Left ventricle myocardium inferior (tissue), 1 donor: ENCODE measurements at places on chromosomes 6 and 20. TPM values are rescaled to one million over a fixed set of nuclear protein-coding genes. Genes with fewer than 3 reads are reported as not detected.

DNA sequence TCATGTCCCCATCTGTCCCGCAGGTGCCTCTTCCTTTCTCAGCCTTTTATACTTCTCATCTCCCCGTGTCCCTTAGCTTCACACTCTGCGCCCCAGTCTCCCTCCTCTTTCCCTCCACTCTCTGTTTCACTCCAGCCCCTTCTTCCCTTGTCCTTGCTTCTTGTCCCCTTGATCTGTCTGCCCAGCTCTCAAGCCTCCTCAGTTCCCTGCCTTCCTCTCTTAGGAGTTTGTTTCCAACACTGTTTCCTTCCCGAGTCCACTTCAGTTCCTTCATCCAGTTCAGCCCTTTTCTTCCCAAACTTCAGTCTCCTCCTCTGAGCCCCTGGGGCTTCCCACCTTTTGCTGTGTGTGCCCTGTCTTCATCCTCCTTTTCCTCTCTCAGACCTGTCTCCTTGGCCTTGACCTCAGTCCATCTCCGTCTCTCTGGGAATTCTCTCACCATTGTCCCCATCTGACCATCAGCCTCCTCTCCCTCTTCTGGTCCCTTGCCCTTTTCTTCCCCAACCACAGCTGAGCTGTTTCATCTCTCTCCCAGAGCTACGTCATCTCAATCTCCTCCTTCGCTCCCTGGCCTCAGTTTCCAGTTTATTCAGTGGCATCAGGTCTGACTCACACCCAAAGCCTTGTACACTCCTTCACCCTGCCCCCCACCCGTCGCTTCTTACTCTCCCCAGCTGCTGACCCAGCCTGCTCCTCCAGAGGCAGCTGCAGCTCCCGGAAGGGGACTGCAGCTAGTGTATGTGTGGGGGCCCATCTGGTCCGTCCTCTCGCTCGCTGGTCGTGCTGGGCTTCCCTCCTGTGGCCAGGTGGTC is 2.7 kb upstream of the DDR1 start:
- no peak for DNase-seq

The TXLNB gene
- total RNA-seq, result 137 TPM

- DNase-seq, result no peak
Observed at GRCh38 chr6:164661716-164662115, 647.7 kb downstream of the C6orf118 start.

DNA sequence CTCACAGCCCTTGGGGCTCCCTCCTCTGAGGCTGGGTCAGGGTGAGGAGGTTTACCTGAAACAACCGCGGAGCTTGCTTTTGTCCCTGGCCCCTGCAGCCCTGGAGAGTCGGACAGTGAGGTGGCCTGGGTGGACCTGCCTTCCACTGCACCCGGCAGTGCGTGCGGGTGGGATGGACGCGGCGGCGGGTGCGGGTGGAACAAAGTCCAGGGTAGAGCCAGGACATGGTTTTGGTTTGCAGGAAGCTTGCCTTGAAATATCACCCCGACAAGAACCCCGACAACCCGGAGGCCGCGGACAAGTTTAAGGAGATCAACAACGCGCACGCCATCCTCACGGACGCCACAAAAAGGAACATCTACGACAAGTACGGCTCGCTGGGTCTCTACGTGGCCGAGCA is 27.1 kb downstream of the UCKL1 start:
- DNase-seq, result no peak

The PLEKHG1 gene
- total RNA-seq, result 7.4 TPM

- no peak for DNase-seq
Observed at GRCh38 chr6:13924949-13925881, at the start of gene RNF182. TSS of gene RNF182 (plus strand) at chr6:13924952. CDS start at chr6:13977120, 52,168 bp downstream.

The CCDC167 gene
- 28.1 TPM for total RNA-seq
